ENCODE measurements at places on chromosomes 16 and 17.

- H3K27ac ChIP-seq, result no peak overlapping the region
- no peaks in the 10 kb centered on the region for H3K27me3 ChIP-seq
- no peaks in the 10 kb centered on the region for H3K4me1 ChIP-seq
- DNase-seq, result no peak
- H3K4me3 ChIP-seq, result no peak overlapping the region
- no peaks in the 10 kb centered on the region for H3K36me3 ChIP-seq
Measured at GRCh38 chr17:37284191-37284590, 91.6 kb upstream of the C17orf78 start.

DNA sequence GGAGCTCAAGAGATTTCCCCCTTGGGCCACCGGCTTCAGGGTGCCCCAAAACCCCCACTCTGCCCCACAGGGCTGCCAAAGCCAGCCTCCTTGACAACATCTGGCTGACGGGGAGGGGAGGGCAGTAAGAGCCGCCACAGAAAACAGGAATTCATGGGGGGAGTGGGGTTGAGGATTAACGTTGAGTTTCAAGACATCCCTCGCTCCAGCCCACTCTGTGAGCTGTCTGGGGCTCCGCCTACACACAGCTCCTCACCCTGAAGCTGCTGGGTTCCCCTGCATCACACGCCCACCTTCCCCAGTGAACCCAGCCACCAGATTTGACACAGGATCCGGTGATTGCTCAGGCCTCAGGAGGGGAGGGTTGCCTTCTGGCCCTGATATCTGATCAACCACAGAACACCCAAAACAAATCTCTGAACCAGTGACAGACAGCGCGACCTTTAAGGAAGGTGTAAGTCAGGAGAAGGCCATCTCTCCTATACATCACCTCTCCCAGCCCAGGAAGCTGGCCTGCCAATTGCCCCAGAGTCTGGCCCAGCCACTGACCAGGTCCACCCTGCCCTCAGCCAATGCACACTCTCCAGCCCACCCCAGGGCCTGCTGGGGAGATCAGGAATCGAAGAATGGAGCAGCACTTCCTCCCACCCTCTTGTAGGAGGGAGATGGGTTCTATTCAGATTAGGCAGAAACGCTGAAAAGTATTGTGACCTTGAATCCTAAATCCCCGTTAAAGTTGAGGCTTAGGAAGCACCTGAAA lies 132.1 kb downstream of the CLEC16A start:
- peak; percentile 83 for DNase-seq
- H3K27me3 ChIP-seq, result no peaks in the 10 kb centered on the region
- peaks cover 18% of the 10 kb centered on the region for H3K36me3 ChIP-seq

GRCh38 chr17:78954684-78955083 lies 25.0 kb downstream of the LGALS3BP start:
- H3K27ac ChIP-seq, result no peak overlapping the region
- DNase-seq, result no peak
- H3K27me3 ChIP-seq, result no peaks in the 10 kb centered on the region
- peaks cover 9% of the 10 kb centered on the region for H3K4me1 ChIP-seq

GRCh38 chr16:8569650-8570346 lies 20.5 kb downstream of the TMEM114 start:
- peaks cover 28% of the 10 kb centered on the region for H3K27me3 ChIP-seq
- no peak for DNase-seq
- H3K4me3 ChIP-seq, result no peak overlapping the region
- peaks cover 1% of the 10 kb centered on the region for H3K36me3 ChIP-seq
- H3K27ac ChIP-seq, result no peak overlapping the region
- H3K4me1 ChIP-seq, result peaks cover 12% of the 10 kb centered on the region

GRCh38 chr17:73985466-73986015 lies 217.9 kb upstream of the RPL38 start:
- peaks cover 5% of the 10 kb centered on the region for H3K27me3 ChIP-seq
- no peak overlapping the region for H3K4me3 ChIP-seq
- no peak for DNase-seq
- no peak overlapping the region for H3K27ac ChIP-seq
- no peaks in the 10 kb centered on the region for H3K36me3 ChIP-seq
- peaks cover 7% of the 10 kb centered on the region for H3K4me1 ChIP-seq

- H3K4me1 ChIP-seq, result peaks cover 7% of the 10 kb centered on the region
- no peaks in the 10 kb centered on the region for H3K27me3 ChIP-seq
- no peaks in the 10 kb centered on the region for H3K36me3 ChIP-seq
- no peak overlapping the region for H3K27ac ChIP-seq
- no peak overlapping the region for H3K4me3 ChIP-seq
Measured at GRCh38 chr16:88628512-88628974, 9.8 kb upstream of the IL17C start.

DNA sequence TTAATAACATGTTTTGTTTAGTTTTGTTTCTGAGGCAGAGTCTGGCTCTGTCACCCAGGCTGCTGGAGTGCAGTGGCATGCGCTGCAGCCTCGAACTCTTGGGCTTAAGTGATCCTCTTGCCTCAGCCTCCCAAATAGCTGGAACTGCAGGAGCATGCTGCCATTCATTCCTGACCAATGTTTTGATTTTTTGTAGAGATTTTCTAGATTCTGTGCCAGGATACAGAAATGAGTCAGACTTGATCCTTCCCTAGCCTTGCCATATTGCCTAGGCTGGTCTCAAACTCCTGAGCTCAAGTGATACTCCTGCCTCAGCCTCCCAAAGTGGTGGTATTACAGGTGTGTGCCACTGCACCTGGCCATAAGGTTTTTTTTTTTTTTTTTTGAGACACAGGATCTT lies 17.7 kb downstream of the TAOK1 start:
- DNase-seq, result no peak
- H3K4me3 ChIP-seq, result no peak overlapping the region
- peaks cover 23% of the 10 kb centered on the region for H3K4me1 ChIP-seq
- no peaks in the 10 kb centered on the region for H3K27me3 ChIP-seq
- peak overlapping the region; percentile 86 for H3K27ac ChIP-seq

DNA sequence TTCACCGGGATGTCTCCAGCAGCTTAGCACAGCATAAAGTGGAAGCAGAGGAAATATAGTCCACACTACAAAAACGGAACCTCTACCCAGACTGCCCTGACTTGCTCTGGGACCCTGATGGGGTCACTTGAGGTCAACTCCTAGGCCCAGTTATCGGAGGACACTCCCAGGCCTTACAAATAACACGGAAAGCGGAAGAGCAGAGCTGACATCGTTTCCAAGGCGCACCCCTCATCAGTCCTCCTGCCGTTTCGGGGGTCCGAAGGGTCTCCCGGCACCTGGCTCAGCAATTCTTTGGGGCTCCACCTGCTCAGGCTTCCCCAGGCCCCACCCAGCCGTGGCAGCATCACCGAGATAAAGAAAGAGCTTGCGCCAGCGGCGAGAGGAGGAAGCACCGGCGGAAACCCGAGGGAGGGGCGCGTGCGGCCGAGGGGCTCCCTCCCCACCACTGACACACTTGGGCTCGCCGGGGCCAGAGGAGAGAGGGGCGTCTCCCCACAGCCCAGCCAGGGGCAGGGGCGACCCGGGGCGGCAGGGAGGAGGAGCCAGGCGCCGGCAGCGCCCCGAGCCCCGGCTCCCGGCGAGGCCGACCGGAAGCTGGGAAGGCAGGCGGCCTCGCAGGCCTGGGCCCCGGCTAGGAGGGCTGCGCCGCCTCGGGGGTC lies 727 bp downstream of the CORO7 start:
- peak; percentile 67 for DNase-seq
- peak overlapping the region; percentile 91 for H3K27ac ChIP-seq
- H3K36me3 ChIP-seq, result peaks cover 20% of the 10 kb centered on the region
- peak overlapping the region; percentile 96 for H3K4me3 ChIP-seq
- no peaks in the 10 kb centered on the region for H3K27me3 ChIP-seq
- peaks cover 42% of the 10 kb centered on the region for H3K4me1 ChIP-seq

DNA sequence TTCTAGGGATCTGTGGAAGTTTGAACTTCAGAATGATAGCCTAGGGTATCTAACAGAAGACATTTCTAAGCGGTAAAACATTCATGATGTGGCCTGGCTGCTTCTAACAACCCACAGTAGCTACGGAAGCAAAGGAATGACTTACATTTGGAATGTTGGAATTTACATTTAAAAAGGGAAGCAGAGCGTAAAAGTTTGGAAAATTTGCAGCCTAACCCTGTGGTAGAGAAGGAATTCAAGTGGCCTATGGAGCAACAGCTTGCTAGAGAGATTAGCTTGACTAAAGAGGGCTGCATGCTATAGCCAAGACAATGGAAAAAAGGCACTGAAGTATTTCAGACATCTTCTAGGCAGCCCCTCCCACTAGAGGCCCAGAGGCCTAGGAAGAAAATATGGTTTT lies 50.1 kb downstream of the HNF1B start:
- no peaks in the 10 kb centered on the region for H3K36me3 ChIP-seq
- H3K4me1 ChIP-seq, result peaks cover 29% of the 10 kb centered on the region
- H3K27ac ChIP-seq, result no peak overlapping the region
- H3K4me3 ChIP-seq, result no peak overlapping the region
- no peak for DNase-seq

DNA sequence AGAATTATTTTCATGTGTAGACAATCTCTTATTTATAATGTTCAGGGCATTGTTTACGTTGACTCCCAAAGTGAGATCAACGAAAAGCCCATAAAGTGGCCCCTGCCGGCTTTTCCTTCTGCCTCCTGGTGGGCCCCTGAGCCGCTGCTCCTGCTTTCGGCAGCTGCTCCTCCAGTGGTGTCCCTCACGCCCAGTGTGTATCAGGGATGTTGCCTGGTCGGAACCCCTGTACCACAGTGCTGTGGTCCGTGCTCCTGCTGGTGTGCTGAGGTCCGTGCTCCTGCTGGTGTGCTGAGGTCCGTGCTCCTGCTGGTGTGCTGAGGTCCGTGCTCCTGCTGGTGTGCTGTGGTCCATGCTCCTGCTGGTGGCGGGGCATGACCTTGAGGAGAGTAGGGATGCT lies 107.6 kb downstream of the BANP start:
- no peaks in the 10 kb centered on the region for H3K4me1 ChIP-seq
- H3K36me3 ChIP-seq, result no peaks in the 10 kb centered on the region

DNA sequence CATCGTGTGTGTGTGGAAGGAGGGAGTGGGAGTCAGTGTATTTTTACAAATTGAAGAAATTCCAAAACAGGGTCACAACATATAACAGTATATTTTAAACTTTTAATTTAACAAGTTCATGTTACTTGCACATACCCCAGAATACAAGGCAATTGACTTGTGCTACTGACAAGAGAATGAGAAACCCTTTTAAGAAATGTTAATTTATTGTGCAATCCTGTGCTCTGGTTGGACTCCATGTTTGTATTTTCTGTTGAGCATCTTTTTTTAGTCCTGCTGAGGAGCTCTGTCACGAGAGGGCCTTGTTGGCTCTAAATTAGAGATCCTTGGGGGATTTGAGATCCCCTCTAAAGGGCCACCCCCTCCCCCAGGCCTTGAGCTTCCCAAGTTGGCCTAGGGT lies 1.1 kb upstream of the EMP2 start:
- no peak for DNase-seq
- H3K36me3 ChIP-seq, result no peaks in the 10 kb centered on the region
- H3K4me1 ChIP-seq, result no peaks in the 10 kb centered on the region
- no peak overlapping the region for H3K4me3 ChIP-seq

All from activated T-cell treated with anti-CD3 and anti-CD28 coated beads, Interleukin-2, amount 50 U/mL, for 72 hours (primary cell).